ENCODE measurements at places on chromosomes 7 and 10.

DNA sequence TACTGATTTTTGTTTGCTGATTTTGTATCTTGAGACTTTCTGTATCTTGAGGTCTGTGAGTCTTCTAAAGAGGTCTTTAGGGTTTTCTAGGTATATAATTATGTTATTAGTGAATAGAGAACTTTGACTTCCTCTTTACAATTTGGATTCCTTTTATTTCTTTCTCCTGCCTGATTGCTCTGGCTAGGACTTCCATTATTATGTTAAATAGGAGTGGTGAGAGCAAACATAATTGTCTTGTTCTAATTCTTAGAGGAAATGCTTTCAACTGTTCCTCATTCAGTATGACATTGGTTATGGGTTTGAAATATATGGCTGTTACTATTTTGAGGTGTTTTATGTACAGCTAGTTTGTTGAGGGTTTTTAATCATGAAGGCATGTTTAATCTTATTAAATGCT, 308.0 kb upstream of the TEX47 start:
- DNase-seq = no peak

GRCh38 chr10:770975-771374, 81.5 kb upstream of the DIP2C start:
- DNase-seq = no peak

DNA sequence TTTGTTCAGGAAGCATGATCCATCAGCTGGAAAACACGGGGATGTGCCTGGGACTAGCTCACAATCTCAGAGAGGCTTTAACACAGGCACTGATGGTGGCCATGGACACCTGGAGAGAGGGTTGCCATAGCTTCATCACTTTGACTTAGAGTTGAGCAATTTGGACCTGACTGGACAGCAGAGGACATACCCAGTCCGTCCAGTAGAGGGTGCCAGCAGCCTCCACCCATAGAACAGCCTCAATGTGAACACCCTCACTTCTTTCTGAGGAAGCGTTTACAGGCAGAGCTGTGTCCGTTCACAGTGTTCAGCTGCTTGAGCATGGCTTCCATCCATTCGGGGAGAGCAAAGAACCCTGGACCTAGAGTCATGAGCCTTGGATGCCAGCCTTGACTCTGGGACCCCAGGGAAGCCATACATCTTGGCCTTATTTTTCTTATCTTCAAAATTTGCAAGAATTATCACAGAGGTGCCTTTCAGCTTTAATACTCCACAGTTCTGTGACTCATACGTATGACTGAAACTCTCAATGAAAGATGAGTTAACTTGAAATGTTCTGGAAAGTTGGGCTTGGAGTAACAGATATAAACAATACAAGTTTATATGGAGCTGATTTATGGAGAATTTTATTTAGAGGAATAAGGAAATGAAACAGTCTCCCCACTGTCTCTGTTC, 302.9 kb upstream of the PODXL start:
- DNase-seq = no peak

DNA sequence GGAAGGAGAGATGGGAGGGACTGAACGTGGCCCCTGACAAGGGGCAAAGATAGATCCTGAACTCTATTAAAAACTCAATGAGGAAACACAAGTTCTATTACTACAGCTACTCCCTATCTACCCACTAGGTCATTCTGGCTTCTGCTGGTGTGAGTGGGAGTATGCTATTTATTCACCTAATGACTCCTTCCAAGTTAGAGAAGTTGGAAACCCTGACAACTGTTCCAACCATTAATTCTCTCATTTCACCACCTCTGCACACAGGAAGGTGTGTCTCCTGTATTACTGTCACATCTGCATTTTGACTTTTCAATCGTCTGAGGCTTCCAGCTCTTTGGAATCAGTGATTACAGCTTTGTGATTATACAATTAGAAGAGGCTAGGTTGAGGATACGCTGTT, 169.4 kb upstream of the ADO start:
- DNase-seq = no peak

GRCh38 chr7:77222065-77222464, 22.4 kb upstream of the FGL2 start:
- no peak for DNase-seq

GRCh38 chr7:26143298-26144048, 8.5 kb upstream of the NFE2L3 start:
- DNase-seq = no peak

GRCh38 chr10:60205741-60206140, 183.9 kb downstream of the ANK3 start:
- no peak for DNase-seq

DNA sequence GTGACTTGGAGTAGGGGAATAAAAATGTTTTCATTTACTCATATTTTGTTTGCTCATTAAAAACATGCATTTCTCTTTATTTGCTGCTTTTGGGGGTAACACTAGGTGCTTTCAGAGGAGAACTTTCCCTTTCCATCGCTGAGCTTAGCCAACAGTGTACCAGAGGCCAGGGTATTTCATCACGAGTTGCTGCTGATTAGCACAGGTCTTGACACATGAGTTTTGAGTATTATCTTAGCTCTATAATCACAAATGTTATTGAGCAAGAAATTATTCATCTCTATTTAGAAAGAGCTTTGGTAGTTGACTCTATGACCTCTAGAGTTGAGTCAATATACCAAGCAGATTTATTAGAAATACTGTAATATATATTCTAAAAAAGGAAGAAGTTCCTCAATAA, 375.9 kb downstream of the NXPH1 start:
- DNase-seq = no peak

- no peak for DNase-seq
Observed at GRCh38 chr7:7265081-7266075, 83.0 kb downstream of the C1GALT1 start.

- no peak for DNase-seq
Observed at GRCh38 chr7:10720042-10720441, 253.6 kb upstream of the PHF14 start.

DNA sequence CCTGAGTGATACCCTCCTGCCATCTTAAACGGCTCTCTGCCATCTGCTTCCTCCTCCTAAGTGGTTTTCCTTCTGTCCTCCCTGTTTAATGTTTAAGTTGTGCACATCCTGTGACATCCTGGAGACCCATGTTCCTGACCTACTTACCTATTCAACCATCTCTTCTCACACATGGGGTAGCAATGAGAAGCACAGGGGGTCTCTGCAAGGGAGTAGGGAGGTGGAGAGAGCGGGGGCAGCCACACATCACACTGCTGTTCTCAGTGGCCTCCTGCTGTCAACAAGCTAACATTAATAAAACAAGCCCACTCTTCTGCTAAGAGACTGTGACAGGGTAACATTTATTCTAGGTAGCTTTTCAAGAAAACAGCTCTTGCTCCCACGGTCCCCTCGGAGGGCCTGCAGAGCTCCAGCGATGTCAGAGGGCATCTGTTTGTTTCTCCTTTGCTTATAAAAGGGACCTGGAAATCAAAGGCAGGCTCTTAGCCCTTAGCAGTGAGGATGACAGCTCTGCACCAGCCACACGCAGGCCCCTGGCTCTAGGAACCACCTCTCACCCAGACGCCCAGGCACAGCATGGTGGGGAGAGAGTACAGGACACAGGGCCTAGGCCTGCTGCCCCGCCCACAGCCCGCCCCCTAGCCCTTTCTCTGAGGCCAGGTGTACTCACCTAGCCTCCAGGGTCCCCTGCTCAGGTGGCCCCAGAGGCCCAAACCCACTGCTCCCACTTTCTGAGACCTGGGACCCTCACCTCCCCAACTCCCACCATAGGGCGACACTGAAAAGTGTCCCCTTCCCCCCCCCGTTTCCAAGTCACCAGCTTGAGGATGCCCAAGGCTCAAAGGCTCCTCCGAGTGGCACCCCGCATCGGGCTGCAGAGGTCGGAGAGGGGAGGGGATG, 943 bp upstream of the SLC18A2 start:
- no peak for DNase-seq

DNA sequence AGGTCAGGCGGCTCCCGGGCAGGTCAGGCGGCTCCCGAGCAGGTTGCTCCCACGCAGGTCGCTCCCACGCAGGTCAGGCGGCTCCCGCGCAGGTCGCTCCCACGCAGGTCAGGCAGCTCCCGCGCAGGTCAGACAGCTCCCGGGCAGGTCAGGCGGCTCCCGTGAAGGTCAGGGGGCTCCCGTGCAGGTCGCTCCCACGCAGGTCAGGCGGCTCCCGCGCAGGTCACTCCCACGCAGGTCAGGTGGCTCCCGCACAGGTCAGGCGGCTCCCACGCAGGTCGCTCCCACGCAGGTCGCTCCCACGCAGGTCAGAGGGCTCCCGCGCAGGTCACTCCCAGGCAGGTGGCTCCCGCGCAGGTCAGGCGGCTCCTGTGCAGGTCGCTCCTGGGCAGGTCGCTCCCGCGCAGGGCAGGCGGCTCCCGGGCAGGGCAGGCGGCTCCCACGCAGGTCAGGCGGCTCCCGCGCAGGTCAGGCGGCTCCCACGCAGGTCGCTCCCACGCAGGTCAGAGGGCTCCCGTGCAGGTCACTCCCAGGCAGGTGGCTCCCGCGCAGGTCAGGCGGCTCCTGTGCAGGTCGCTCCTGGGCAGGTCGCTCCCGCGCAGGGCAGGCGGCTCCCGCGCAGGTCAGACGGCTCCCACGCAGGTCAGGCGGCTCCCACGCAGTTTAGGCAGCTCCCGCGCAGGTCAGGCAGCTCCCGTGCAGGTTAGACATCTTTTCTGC, 30.7 kb downstream of the PTPRN2 start:
- no peak for DNase-seq

DNA sequence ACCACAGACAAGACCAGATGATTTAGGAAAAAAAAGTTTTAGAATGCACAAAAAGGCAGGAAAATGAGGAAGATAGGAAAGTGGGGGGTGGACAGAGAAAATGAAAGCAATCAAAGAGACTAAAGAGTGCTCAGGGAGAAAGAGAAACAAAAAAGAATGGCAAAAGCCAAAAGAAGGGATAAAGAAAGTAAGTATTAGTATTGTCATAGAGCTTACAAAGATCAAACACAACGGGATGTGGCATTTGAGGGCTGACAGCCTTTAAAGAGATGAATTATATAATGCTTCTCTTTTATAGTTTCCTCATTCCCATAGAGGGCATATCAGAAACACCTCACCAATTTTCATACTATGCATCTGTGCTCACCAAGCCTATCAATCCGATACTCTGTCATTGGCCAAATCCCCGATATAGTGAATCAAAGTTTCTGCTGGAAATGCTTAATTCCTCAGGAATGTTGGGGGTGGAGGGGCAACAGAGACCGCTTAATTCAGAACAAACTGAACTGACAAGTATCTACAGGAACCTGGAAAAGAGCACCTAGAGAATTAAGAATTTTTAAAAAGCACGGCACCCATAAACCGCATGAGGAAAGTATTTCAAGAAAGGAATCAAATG, 2.7 kb downstream of the COG5 start:
- DNase-seq = peak; percentile 7

DNA sequence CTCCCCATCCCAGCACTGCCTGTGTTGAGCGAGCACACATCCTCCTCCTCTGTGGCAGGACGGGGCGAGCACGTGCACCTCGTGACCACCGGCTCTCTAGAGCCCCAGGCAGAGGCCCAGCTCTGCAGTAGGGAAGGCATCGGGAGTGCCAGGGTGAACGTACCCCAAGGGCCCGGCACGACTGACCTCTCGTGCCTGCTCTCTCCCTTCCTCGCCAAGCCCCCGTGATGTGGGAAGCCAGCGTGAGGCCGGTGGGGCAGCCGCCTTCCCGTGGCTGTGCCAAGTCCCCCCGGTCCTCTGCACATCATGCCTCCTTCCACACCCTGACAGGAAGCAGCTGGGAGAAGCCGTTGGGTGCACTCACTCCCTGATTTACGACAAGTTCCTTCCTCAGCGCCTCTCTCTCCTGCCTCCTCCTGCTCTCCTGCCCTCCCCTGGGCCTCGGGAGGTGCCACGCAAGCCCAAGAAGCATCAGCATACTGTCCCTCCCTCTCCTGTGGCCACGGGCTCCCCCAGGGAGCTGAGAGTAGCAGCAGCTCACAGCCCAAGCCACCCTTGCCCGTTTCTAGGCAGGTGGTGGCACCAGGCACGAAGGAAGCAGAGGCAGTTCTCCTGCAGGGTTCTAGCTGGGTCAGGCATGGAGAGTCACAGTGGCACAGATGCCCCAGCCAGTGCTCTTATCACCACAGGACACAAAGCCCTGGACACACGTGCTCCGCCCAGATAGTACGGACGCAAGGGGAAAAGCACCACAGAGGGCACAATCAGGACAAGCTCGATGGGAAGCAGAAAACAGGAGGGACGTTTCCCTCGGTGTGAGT, 47.0 kb downstream of the AMZ1 start:
- no peak for DNase-seq

GRCh38 chr10:96758423-96758822, 38.1 kb upstream of the PIK3AP1 start:
- DNase-seq = no peak

DNA sequence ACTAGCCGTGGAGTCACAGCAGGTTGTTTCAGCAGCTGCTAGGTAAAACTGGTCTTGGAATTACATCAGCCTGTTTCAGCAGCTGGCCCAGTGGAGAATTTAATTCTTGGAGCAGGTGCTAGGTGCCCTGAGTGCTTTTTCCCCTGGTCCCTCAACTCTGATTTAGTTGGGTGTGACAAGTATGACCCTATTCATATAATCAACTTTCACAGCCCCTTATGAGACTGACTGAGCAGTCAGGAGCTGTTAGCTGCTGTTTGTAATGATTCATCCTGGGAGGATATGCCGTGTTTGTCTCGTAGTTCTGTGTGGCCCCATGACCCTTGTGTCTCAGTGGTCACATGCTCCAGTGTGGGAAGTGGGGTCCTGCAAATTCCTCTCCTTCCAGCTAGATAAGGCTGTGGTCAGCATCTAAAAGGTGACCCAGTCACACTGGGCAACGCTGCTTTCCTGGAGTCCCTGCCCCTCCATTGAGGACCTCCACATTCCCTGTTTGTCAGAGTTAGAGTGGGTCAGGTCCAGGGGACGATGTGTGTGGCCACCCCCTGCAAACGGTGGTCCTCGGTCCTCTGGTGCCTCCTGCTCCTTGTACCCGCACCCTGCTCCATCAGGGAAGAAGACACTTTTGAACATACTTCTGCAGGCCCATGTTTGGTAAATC, 28.3 kb downstream of the TBATA start:
- DNase-seq = no peak

DNA sequence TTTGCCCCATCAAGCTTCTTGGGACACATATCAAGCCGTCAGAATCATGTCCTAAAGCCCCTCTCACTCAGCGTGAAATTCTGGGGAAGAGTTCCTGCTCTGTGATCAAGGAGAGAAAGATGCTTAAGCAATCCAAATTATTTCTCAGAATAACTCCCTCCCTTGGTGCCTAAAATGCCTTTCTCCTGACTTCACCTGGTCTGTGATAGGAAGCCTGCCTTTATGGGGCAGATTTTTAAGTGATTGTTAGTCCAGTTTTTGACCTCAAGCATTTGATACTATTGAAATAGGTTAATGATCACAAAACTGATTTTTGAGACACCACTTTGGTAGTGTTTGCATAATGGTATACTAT, 76.4 kb upstream of the MAGI2 start:
- no peak for DNase-seq

- no peak for DNase-seq
Observed at GRCh38 chr10:24118246-24118645, 90.7 kb upstream of the KIAA1217 start.

DNA sequence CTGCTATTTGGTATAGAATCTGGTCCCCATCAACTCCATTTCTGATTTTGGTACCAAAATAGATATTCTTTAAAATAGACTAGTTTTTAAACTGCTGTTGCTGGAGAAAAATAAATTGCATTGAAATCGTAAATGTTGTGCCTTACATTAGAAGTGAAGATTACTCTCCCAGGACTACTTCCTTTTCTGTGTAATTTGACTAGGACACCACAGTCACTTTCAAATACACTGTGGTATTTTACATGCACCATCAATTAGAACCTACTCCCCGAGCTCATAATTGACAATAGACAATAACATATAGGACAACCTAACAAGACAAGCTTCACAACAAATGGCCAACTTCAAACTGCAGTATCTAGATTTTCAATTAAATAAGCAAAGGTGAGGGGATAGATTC, 211.5 kb downstream of the DGKB start:
- DNase-seq = no peak
